Lower lobe of right lung (tissue), 2 donors: ENCODE measurements at places on chromosomes 7 and 10. TPM values are rescaled to one million over a fixed set of nuclear protein-coding genes. Genes with fewer than 3 reads are reported as not detected.
A peak's percentile ranks its signal among the peaks of the same experiment; 100 is the strongest.

DNA sequence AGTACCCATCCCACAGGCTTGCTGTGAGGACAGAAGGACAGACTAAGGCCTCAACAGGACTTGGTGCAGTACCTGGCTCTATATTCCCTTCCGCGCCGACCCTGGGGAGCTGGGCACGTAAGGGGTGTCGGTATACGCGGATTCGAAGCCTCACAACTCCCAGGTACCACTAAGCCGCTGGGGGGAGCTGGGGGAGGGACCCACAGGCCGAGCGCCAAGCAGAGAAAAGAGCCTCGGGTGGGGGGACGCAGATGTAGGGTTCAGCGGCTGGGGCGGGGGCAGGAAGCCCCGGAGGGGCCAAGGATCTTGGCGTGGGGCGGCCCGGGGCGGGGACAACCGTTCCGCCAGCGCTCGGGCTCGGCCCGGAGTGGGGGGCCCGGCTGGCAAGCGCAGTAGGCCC, 126.4 kb upstream of the ZNF746 start:
- peak; percentile 58 for DNase-seq
- H3K4me1 ChIP-seq, result peaks cover 26% of the 10 kb centered on the region
- H3K4me3 ChIP-seq, result peak overlapping the region; percentile 80

The NOS3 gene
- total RNA-seq, result 15.1 TPM

DNA sequence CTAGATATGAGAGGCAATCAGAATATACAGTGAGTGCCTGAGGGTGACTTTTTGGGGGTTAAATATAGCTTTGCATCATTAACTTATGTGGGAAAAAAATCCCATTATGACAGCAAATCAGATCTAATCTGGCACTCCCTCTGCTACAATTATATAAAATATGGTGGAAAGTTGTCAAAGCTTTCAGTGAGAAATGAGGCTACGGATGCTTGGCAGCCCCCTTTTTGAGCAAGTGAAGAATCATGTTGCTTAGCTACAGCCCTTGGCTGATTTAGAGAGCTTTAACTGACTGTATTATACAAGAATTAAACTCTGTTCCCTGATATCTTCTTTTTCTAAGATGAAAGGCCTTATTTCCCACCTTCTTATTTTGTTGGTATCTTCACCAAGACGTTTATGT, 57.4 kb downstream of the GPR158 start:
- no peak overlapping the region for H3K4me3 ChIP-seq

The RASSF4 gene
- total RNA-seq, result 49.0 TPM

The CYP3A7 gene
- 0.21 TPM for total RNA-seq

The GLCCI1 gene
- total RNA-seq, result 63.9 TPM

DNA sequence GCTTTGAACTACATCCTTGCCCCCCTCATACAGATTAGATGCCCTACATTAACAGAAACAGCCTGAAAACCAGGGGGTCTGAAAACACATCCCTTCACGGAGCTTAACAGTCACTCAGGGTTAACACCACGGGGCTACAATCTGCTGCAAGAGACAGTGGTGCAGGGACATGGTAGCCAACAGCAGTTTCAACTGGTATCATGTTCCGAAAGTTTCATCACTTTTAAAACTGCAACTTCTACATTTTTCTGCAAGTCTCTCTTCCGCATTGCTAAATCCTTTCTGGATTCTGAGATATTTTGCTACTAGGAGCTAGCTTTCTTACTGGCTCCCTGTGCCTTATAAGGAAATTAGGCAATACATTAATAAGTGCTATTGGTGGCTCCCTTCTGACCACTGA, 92.6 kb downstream of the JAZF1 start:
- H3K27ac ChIP-seq, result peak overlapping the region; percentile 19
- no peaks in the 10 kb centered on the region for H3K27me3 ChIP-seq
- H3K4me3 ChIP-seq, result no peak overlapping the region
- DNase-seq, result no peak

GRCh38 chr10:11573497-11573896, 38.0 kb downstream of the USP6NL start:
- peaks cover 15% of the 10 kb centered on the region for H3K4me1 ChIP-seq
- no peak for DNase-seq
- H3K4me3 ChIP-seq, result no peak overlapping the region
- H3K36me3 ChIP-seq, result no peaks in the 10 kb centered on the region
- no peak overlapping the region for H3K27ac ChIP-seq
